ENCODE measurements at places on chromosomes 4 and X.

- DNase-seq: no peak
Observed at GRCh38 chr4:172707622-172708021, 461.0 kb upstream of the GALNT7 start.

DNA sequence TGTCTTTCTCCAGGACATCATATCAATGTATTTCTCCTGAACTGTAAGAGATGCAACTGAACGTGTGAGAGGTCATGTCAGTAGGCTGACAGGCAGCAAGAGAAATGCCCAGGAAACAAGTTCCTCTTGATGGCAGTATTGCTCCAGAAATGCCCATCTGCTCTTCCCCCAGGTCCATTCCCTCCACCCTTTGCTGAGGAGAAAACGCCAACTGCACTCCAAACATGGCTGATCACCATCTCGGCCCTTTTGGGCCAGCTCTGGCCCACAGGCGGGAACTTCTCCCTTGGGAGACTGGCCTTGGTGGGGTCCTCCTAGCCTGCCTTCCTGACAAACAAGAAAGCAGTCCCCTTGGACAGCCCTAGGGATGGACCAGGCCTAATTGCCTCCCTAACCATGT is 276.5 kb upstream of the AGTR2 start:
- DNase-seq: peak; percentile 59

DNA sequence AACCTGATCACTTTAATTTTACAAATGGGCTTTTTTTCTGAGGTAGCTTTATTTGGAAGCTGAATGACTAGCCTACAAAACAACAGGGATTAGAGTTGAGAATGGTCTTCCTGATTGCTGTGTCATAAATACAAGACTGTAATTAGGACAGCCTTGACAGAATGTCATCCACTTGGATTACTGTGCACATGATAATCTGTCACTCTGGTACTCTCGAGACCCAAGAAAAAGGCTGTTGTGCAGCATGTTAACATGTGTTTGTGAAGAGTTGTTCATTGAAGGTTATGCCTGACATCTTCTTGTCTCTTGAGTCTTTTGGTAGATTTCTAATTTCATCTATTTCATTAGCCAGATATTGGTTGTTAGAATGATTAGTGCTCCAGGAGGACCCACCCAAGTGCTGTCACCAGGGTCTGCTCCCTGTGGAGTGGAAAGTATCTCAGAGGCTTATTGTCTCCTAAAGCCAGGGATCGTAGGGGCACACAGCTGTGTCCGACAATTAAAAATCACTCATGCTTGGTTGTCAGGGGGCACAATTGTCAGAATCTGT is 212.2 kb upstream of the GPRIN3 start:
- no peak for DNase-seq

GRCh38 chr4:55866290-55866907 is 13.0 kb downstream of the EXOC1 start:
- no peak for DNase-seq

- DNase-seq: peak; percentile 11
Observed at GRCh38 chrX:5644776-5645175, 583.9 kb downstream of the NLGN4X start.

DNA sequence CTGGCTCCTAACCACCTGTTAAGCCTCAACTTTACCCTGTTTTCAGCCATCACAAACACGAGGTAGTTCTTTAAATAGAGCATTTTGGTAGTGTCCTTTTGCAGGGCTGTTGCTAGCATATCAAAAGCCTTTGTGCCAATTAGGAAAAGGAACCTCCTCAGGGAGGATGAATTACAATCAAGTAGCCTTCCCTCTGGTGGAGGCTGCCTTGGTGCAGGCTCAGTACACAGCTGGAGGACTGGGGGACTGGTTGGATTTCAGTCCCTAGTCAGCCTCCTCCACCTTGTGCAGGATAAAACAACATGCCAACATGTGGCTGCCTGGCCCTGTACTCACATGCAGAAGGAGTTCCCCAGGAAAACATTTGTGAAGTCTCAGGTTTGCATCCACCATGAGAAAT is 53.1 kb downstream of the RASGEF1B start:
- DNase-seq: no peak

DNA sequence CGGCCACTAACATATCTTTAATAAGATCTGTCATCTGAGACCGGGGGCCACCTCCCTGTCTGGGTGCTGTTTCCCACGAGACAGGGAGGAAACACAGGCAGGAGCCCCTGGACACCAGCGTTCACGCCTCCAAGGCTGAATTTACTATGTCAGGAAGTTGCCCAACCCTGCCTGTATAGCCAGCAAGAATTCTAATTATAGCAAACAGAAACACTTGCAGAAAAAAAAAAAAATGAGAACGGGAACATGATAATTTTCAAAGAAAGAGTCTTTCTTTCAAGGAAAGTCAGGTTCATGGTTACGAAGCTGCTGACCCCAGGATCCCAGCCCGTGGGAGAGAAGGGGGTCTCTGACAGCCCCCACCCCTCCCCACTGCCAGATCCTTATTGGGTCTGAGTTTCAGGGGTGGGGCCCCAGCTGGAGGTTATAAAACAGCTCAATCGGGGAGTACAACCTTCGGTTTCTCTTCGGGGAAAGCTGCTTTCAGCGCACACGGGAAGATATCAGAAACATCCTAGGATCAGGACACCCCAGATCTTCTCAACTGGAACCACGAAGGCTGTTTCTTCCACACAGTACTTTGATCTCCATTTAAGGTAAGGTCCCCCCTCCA is at the start of gene IL3RA:
Gene IL3RA, plus strand, starts transcription at position 455 of the 613 bp plus-strand sequence. CDS start 4,981 bp downstream, outside the sequence.
- no peak for DNase-seq

DNA sequence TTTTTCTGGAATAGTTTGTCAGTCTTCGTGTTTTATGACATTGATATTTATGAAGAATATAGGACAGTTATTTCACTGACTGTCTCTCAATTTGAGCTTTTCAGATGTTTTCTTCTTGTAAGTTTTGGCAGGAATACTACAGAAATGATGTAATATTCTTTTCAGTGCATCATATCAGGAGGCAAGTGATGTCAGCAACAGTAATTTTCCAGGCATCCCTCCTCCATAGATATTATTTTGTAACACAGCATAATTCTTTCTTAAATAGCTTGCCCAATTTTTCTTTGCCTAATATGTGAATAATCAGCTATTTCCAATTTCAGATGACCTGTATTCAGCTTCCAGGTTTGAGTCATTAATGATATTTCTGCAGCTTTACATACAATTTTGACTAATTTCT is 211.1 kb downstream of the ADGRL3 start:
- DNase-seq: no peak

DNA sequence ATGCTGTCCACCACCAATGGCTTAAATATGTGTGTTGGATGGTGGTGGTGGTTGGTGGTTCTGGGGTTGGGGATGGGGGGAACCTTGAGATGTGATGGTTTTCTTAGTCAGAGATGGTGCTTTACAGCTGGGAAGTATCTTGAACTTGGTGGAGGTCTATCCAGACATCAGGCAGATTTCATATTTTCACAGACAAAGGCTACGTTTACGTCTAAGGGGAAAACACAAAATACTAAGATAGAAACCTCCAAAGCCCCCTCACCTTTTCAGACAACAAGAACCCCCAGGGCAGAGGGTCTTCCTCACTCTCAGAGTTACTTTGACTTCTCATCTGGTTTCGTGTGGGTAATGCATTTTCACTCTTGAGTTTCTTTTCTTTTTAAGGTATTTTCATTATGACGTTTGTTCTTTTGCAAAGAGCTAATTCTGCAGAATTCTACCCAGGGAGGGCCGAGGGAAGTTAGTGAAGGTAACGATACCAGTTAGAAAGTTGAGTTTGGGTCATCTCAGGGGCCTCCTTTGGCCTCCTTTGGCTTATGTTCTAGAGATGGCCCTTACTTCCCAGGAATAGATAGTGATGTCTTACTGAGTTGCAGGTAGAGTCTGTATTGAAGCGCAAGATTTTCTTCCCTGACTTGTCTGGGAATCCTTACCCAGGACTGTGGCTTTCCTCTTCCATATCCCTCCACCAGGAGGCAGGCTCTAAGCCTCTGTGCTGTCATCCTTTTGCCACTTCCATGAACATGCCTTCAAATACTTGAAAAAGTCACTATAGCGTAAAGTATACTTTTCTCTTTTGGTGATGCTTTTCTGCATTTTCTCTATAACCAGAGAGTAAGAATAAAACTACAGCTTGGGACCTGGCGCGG is 31.9 kb downstream of the RHOH start:
- DNase-seq: peak; percentile 37

GRCh38 chr4:47118192-47118929 is 87.0 kb downstream of the GABRB1 start:
- DNase-seq: no peak

DNA sequence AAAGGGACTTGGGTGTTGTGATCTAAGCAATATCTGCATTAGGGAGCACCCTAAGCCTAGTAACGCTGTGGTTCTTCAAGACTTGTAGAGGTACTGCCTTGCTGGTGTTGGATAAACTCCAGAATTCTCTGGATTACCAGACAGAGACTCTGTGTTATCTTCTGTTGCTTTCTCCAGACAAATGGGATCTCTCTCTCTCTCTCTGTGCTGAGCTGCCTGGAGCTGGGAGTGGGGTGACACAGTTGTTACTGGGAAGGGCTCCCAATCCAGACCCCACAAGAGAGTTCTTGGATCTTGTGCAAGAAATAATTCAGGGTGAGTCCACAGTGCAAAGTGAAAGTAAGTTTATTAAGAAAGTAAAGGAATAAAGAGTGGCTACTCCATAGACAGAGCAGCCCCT is 48.8 kb downstream of the MCUB start:
- no peak for DNase-seq

GRCh38 chr4:1651609-1652008 is 32.5 kb downstream of the FAM53A start:
- DNase-seq: no peak

DNA sequence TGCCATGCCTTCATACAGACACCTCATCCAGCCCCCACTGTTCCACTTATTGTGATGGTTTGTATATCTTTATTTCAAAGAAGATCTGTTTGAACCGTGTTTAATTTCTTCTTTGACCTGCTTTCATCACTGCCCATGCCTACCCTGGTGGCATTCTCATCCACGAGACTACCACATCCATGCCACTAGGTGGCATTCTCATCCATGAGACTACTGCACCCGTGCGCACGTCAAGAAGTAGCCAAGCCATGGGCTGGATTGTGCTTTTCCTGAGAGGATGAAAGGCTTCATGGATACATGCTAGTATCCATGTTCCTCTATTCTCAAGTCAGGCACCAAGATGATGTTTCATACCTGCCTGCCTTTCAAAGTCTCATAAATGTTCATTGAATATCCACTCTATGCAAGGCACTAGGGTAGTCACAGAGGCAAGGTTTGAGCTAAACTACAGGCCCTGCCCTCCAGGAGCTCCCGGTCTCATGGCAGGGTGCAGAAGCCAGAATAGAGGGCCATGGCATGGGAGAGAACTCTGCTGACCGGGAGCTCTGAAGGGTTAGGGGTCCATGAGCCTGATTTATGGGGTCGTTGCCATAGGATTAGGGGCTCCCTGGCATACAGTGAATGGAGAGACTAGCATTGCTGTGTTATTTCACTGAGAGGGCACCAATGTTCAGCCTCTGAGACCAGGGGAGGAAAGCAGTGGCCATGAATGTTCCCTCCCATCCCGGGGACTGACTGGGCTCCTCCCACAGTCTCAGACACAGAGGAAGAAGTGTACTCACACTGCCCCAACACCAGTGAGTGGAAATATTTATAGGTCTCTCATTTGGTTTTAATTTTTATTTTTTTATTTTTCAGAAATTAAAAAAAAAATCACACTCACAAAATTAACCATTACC is 24.8 kb upstream of the EOLA2 start:
- peak; percentile 44 for DNase-seq

DNA sequence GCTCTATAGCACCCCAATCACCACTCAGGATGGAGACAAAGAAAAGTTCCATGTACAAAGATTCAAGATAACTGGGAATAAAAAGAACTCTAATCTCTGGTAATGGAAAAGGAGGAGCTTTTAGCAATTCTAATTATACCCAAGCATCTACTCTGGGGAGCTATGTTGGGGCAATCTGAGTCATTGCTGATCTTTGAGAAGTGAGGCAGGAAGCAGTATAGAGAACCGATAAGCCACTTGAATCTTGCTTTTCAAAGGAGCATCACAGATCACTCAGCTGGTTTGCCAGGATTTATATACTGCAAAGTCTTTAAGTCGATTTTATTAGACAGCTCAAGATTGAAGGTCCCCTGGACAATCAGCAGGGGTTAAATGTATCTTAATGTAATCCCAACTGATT is 220.0 kb downstream of the ENOX2 start:
- no peak for DNase-seq

GRCh38 chrX:121000589-121000988 is 15.0 kb upstream of the CT47A1 start:
- peak; percentile 23 for DNase-seq

GRCh38 chrX:118254611-118255010 is 91.3 kb upstream of the WDR44 start:
- peak; percentile 54 for DNase-seq

GRCh38 chr4:37040816-37041215 is 203.7 kb upstream of the NWD2 start:
- no peak for DNase-seq

DNA sequence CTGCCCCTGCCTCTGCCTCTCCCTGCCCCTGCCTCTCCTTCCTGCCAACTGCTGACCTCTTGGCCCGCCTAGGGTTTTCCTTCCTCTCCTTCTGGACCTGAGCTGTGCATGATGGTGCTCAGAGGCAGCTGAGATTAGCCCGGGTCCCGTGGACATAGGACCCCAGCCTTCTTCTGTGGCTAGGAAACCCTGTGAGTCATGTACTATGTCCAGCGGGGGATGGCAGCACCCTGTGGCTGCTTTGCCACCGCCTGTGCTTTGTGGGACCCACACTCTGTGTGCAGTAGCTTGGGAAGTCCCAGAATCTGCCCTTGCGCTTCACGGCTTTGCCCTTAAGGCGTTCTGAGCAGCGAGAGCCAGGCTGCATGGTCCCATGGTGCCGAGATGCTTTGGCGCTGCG is 105.5 kb upstream of the PSAPL1 start:
- no peak for DNase-seq

DNA sequence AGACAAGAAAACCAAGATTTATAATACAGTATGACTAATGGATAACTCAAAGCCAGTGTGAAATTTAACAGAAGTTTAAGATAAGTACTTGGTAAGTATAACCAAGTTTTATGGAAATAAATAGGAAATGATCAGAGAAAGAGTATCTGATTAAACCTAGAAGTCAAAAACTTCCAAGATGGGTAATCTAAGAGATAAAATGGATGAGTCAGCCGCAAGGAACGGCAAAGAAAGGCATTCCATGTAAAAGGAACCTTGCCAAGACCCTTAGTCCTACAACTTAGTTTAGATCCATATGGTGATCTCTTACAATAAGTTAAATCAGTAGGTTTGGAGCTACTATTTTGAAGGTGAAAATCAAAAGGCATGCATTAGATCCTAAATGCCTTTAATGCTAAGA is 34.8 kb downstream of the LIN54 start:
- no peak for DNase-seq

GRCh38 chrX:104141087-104141760 is 15.6 kb downstream of the SLC25A53 start:
- DNase-seq: no peak

- DNase-seq: peak; percentile 37
Observed at GRCh38 chr4:40323866-40324265, 11.3 kb upstream of the CHRNA9 start.

DNA sequence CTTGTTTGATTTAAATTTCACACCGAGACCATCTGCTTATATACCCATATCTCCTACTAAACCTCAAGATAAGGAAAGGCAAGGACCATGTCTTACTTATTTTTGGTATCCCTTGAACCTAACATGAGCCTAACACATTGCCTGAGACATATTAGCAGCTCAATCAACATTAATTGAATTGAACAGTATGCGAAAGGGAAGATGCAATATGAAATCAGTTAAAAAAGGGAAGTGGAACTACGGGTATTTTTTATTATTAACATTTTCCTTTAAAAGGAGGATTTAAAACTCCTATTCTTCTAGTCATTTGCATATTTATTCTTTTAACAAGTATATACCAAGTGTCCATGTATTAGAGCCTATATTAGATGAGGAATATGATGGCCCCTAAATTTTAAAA is 197.0 kb downstream of the CAMK2D start:
- no peak for DNase-seq

Data from H7 (cell line).